GDM1 (cell line): ENCODE measurements at places on chromosomes 5 and 9.

DNA sequence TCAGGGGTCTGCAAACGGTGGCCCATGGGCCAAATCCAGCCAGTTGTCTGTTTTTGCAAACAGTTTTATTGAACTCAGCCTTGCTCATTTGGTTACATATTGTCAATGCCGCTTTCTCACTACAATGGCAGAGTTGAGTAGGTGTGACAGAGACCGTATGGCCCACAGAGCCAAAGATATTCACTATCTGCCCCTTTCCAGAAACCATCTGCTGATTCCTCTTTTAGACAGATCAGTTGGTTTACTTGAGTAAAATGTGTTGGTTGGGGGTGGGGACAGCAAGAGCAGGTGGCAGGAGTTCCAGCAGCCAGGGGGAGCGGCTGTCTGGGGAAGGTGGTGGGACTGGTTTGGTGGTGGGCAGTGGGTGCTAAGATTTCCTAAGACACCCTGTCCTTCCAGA, 54.8 kb downstream of the COL27A1 start:
- DNase-seq = no peak

GRCh38 chr5:98318386-98318785, 455.1 kb upstream of the RGMB start:
- DNase-seq = no peak

GRCh38 chr5:93717162-93717561, 24.2 kb downstream of the POU5F2 start:
- no peak for DNase-seq

DNA sequence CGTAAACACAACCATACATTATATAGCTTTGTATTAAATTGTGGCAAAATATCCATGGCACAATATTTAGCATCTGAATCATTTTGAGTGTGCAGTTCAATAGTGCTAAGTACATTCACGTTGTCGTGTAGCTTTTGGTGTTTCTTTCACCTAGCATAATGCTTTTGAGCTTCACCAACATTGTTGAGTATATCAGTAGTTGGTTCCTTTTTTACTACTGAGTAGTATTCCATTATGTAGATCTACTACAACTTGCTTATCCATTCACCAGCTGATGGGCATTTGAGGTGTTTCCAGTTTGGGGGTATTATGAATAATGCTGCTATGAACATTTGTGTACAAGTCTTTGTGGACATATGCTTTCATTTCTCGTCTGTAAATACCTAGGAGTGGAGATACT, 27.3 kb upstream of the CTNNAL1 start:
- no peak for DNase-seq

GRCh38 chr9:128042043-128042442, 25.1 kb downstream of the NAIF1 start:
- no peak for DNase-seq
